ENCODE measurements at places on chromosomes 13 and 19.

- DNase-seq: no peak
Measured at GRCh38 chr13:41315443-41316047, 4.5 kb downstream of the NAA16 start.

DNA sequence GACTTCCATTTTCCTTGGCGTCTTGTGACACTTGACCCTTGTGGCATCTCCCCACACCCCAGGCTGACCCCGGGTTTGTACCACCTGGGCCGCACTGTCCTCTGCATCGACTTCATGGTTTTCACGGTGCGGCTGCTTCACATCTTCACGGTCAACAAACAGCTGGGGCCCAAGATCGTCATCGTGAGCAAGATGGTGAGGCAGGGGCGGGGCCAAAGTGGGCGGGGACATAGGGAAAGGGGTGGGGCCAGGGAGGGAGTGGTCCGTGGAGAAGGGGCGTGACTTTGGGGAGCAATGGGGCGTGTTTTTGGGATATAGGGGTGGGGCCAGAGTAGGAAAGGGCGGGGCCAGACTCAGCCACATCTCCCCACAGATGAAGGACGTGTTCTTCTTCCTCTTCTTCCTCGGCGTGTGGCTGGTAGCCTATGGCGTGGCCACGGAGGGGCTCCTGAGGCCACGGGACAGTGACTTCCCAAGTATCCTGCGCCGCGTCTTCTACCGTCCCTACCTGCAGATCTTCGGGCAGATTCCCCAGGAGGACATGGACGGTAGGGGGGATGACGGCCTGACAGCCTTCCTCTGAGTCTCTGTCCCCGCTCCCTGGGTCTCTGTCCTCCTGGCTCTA, 42.8 kb downstream of the TRPM4 start:
- DNase-seq: no peak

- no peak for DNase-seq
Measured at GRCh38 chr13:65977525-65977924, 1252.6 kb downstream of the PCDH9 start.

- DNase-seq: no peak
Measured at GRCh38 chr13:32201809-32202208, 113.4 kb downstream of the ZAR1L start.

DNA sequence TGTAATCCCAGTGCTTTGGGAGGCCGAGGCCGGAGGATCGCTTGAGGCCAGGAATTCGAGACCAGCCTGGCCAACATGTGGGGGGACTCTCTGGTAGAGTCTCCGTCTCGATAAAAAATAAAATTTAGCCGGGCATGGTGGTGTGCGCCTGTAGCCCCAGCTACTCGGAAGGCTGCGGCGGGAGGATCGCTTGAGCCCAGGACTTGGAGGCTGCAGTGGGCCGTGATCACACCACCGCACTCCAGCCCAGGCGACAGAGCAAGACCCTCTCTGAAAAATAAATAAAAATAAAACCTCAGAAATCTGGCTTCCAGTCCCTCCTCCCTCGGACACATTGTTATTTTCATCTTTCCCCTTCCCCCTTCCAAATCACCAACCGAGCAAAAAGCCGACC, 332 bp downstream of the IRGQ start:
- DNase-seq: peak; percentile 64

GRCh38 chr19:1011831-1012333, 9.0 kb downstream of the TMEM259 start:
- no peak for DNase-seq

DNA sequence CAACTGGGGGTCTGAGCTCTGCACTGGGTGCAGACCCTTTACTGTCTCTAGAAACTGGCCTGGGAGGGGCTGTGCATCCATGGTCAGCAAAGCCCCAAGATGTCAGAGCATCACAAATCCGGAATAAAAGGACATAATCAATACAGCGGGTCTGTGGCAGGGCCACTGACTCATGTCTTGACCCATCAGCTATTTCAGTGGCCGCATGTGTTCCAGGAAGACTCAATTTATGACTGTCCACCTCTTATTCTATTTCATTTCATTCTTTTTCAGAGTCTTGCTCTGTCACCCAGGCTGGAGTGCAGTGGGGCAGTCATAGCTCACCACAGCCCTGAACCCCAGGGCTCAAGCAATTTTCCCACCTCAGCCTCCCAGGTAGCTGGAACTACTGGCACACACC, 53.2 kb downstream of the PEX11G start:
- DNase-seq: no peak

- DNase-seq: peak; percentile 71
Measured at GRCh38 chr19:45059258-45059965, 16.9 kb downstream of the ZNF296 start.

GRCh38 chr13:95457294-95457693, 95.2 kb upstream of the CLDN10 start:
- no peak for DNase-seq

- DNase-seq: no peak
Measured at GRCh38 chr13:49951754-49952535, 15.8 kb upstream of the SPRYD7 start.

- DNase-seq: no peak
Measured at GRCh38 chr13:80441968-80442367, 101.0 kb upstream of the SPRY2 start.

DNA sequence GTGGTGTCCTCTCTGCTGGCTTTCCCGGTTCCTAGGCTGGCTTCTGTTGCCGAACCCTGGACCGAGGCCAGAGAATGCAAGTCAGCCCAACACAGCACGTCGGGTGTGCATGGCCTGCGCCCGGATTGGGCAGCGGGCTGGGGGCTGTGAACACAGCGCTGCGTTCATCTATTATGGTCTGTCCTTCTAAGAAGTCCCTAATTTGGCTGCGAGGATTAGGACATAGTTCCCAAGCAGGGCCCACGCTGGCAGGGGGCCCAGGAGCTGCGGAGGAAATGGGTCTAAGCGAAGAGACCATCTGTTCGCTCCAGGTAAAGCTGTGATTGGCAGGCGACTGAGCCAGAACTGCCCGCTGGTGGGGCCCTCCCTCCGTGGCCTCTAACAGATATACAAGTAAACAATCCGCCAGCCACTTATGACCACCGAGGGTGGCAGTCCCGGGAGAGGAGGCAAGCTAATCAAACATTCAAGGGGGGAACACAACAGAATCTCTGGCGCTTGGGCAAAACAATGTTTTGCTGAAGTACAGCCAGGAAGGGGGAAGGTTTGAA, 6.0 kb downstream of the SYCE2 start:
- peak; percentile 100 for DNase-seq

DNA sequence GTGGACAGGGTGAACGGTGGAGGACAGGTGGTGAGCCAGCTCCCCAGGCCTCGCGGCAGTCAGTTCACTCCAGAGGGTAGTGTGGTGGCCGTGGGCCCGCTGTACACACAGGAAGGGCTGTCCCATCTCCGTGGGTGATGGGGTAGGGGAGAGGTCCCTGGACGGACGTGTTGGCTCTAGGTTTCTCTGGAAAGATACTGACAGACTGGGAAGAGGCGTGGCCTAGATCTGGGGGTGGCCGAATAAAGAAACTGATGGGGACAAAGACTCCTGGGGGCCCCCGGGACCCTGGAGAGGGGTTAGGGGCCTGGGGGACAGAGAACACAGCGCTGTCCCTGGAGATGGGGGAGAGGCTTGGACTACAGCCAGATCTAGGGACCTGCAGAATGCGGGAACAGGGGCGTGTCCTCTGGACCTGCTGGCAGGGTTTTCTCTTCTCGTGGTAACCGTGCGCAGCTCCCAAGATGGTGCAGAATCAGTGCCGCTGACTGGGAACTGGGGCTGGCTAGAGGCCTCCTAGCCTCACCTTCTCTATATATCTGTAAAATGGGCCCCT, 4.0 kb upstream of the PRAM1 start:
- DNase-seq: peak; percentile 71

GRCh38 chr13:68597641-68598040, 1367.5 kb upstream of the PCDH9 start:
- peak; percentile 15 for DNase-seq

GRCh38 chr13:50079655-50080202, 64.5 kb downstream of the KCNRG start:
- no peak for DNase-seq

DNA sequence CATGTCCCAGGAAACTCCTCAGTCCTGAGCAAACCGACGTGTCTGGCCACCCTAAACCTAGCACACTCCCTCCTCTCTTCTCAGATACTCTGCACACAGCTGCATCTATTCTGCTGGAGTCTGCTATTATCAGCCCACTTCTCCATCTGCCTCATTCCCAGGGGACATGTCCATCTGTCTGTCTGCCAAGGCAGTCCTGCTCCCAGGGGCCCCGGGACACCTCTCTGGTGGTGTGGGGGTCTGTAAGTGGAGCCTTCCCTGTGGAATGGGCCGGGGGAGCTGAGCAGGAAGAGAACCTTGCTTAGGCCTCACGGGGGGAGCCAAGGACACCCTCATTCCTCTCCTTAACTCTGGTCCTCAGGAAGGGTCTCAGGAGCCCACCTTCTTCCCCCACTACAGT, 72.7 kb downstream of the ERICH6B start:
- DNase-seq: no peak

GRCh38 chr19:4130744-4131438, 7.0 kb upstream of the MAP2K2 start:
- no peak for DNase-seq

DNA sequence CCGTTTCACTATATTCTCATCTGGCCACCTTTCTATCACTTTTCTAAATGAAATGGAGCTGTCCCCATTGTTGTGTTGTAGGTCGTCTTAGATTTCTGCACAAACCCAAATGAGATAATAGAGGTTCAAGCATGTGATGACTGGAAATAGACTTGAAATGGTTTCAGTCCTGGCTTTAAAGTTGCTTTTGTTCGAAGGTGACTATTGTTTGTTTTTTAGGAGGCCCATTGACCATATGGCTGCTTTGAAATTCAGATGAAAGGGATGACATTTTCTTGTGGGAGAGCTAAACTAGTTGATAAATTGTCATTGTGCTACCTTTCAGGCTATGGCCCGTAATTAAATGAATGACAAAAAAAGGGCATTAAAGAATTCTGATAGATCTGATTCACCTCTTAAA, 583.7 kb downstream of the GPC6 start:
- DNase-seq: peak; percentile 83

GRCh38 chr13:42388326-42388725, 116.4 kb downstream of the AKAP11 start:
- DNase-seq: no peak

DNA sequence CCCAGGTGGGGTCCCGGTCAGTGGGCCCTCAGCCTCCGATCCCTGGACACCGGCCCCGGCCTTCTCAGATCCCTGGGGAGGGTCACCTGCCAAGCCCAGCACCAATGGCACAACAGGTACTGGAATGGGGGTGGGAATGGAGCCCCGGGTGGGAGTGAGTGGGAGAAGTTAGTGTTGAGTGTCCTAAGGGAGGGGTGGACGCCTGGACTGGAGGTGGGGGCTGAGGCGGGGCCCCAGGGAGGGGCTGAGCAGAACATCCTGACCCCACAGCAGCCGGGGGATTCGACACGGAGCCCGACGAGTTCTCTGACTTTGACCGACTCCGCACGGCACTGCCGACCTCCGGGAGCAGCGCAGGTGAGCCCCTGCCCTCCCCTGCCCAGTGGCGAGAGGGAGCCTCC, 17.7 kb downstream of the EPN1 start:
- no peak for DNase-seq

DNA sequence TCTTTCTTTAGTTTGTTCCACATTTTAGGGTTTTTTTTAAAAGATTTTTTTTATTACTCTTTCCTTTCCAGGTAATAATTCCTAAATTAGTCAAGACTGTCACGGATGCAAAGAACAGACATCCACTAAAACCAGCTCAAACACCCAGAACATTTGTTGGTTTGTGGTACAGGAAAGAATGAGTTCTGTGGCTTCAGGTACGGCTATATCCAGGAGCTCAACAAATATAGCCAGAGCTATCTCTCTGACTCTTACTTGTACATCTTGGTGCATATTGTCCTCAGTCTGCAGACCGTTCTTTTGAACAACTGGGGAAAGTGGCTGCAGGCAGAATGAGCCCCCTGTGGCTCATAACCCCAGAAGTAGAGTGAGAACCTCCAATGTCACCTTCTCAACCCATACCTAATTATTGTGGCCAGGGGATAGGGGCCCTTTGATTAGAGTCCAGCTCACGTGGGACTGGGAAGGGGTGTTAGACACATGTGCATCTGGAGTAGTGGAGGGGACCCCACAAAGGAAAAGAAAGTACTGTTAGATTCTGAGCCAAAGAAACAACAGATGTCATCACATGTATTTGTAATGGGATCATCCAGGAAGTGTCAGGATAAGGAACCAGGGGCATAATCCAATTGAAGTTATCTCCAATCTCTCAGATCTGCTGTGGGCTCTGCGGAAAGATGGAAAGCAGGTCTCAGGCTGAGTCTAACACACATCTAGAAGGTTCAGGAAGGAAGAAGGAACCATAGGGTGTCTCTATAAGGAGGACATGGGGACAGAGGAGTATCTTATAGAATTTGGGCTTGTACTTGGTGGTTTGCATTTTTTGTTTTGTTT, 1.9 kb upstream of the ZNF358 start:
- no peak for DNase-seq

DNA sequence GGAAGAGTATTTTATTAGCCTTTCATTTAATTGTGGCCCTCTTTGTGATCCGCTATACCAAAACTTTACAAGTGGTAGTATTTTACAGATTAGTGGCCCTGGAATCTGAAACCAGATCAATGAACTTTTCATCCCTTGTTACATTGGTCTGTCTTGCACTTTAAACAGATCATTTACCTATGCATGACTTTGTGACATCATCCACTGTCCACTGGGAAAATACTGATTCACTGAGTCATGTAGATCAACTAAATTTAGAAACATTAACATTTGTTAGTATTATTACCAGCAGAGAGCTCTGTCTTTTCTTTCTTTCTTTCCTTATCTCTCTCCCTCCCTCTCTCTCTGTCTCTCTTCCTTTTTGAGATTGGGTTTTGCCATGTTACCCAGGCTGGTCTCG, 17.5 kb downstream of the PCDH8 start:
- peak; percentile 35 for DNase-seq

- DNase-seq: no peak
Measured at GRCh38 chr13:30037306-30037705, 186.9 kb upstream of the UBL3 start.

- DNase-seq: no peak
Measured at GRCh38 chr13:50686551-50686950, 156.9 kb downstream of the DLEU7 start.

GRCh38 chr13:42049454-42049813, 986 bp downstream of the DGKH start:
- no peak for DNase-seq

GRCh38 chr13:45479661-45480060, 14.9 kb downstream of the COG3 start:
- DNase-seq: no peak

GRCh38 chr19:703651-704446, 4.9 kb upstream of the PALM start:
- DNase-seq: peak; percentile 80

DNA sequence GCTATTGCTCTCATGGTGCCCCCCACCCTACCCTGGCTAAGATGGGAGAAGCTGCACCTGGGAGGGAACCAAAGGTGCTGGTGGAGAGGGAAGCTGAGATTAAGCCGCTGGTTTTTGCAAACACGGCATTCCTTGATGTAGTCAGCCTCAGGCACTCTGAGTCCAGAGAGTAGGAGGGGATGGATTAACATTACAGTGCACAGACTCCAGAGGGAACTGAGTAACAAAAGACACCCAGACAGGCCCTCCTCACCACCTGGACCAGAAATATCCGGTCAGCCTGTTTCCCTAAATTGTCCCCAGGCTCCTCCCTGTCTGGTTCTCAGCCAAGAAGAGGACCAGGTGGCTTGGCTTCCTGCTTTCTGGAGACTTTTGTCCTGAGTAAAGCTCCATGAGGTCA, 28.9 kb upstream of the PABPC3 start:
- peak; percentile 69 for DNase-seq
